ENCODE measurements at places on chromosomes 7 and 10.

DNA sequence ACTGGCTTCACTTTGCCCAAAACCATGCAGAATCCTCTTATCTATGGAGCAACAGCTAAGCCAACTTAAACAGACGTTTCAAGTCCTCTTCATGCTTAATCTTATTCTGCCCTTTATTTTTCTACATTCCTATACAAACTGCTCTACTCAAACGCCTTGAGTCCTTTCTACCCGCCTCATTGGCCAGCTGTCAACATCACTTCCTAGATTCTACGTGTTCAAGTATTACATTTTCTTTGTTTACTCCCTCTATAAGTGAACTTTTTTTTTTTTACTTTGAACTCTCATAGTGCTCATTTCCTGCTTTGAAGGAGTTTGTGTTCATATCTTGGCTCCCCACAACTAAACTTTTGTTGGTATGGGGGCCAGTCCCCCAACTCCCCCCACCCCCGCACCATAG is 28.9 kb upstream of the SLC26A5 start:
- DNase-seq = no peak

- no peak for DNase-seq
These were observed 175.0 kb upstream of the NPY start for GRCh38 chr7:24108906-24109376.

DNA sequence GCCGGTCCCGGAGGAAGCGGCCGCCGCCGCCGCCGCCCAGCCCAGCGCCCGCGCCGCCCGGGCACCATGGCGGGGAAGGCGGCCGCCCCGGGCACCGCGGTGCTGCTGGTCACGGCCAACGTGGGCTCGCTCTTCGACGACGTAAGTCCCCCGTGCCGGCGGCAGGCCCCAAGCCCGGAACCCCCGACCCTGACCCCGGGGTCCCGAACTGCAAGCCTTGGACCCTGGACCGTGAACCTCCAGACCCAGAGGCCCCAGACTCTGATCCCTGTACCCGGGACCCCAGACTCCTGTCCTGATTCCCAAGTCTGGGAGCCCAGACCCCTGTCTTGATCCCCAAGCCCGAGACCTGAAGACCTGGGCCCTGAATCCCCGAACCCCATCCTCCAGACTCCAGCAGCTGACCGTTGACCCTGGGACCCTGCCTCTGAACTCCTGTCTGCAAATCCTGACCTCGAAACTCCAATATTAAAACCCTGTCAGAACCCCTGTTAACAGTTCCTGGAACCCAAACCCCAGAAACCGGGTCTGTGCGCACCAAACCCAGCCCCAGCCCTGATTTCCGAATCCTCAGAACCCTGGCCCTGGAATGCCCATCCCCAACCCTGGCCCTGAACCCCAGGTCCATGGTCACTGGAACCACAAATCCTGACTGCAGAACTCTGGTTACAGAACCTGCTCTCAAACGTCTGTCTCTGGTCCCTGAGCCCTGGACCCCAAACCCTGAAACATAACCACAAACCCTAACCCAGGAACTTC is 623 bp downstream of the INPP5A start:
- no peak for DNase-seq

- DNase-seq = no peak
These were observed 3.1 kb upstream of the STEAP4 start for GRCh38 chr7:88309819-88310218.

DNA sequence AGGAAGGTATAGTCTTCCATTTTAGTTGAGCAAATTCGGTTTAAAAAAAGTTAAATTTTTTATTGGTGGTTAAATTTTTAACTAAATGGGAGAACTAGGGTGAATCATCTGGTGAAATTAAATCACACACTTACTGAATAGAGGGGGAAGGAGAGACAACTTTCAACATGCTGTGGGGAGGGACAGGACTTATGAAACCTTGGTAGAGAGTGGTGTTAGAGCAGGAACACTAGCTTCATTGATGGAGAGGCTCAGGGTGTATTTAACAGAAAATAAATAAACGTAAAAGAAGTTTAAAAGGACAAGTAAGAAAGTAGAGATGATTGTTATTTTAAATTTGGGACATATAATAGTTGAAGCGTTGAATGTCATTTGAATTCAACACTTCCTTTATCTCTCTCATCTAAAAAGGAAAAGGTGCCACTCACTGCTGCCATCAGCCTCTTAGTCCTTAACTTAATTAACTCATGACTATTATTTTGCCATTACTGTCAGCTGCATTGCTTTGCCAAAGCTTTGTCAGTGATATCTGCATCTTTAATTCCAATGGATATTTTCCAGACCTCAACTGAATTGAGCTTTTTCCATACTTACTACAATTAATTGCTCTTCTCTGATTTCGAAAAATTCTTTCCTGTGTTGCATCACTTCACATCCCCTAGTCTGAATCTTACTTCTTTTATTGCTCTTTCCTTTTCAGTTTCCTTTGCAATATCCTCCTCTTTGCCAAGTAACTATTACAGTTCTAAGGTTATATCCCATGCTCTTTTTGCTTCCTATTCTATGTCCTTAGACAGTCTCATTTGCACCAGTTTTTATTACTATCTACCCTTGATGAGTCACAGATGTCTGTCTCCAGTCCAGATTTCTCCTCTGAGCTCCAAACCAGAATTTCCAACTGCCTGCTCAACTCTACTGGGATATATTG is 71.7 kb downstream of the GNAT3 start:
- DNase-seq = peak; percentile 58

- DNase-seq = no peak
These were observed 112.4 kb upstream of the ADO start for GRCh38 chr10:62692085-62692484.

- no peak for DNase-seq
These were observed 252.8 kb upstream of the LRRTM3 start for GRCh38 chr10:66673071-66673470.

DNA sequence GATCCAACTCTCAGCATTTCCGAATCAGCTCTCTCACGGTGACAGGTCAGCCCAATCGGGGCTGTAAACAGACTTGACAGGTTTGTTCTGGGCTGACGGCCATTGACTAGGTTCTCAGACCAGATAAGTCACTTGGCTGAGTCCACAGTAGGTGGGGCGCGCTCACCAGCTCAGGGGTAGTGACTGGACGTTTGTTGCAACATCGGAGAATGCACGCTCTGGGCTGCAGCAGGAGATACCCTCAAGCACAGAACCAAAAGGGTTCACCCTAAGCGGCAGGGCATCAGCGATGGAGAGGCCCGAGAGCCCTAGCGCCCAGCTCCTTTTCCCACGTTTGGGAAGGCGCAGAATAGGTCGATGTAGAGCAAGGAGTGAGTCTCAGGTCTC is 1.8 kb downstream of the KLLN start:
- peak; percentile 84 for DNase-seq

DNA sequence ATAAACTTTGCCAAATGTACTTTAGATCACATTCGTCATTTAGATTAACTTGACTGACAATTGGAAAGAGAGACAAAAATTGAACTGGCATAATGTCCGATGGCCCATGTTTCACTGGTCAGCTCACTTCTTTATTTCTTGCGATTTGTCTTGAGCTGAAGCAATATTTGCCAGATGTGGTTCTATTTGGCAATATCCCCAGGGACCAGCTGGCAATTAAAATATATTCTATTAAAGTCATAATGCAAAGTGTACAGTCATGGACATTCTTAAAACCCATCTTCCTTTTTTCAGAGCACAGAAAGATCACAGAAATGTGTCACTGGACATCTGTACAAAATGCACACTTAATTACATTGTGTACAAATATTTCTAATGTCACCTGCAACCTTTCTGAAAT is 26.3 kb downstream of the NEBL start:
- no peak for DNase-seq

DNA sequence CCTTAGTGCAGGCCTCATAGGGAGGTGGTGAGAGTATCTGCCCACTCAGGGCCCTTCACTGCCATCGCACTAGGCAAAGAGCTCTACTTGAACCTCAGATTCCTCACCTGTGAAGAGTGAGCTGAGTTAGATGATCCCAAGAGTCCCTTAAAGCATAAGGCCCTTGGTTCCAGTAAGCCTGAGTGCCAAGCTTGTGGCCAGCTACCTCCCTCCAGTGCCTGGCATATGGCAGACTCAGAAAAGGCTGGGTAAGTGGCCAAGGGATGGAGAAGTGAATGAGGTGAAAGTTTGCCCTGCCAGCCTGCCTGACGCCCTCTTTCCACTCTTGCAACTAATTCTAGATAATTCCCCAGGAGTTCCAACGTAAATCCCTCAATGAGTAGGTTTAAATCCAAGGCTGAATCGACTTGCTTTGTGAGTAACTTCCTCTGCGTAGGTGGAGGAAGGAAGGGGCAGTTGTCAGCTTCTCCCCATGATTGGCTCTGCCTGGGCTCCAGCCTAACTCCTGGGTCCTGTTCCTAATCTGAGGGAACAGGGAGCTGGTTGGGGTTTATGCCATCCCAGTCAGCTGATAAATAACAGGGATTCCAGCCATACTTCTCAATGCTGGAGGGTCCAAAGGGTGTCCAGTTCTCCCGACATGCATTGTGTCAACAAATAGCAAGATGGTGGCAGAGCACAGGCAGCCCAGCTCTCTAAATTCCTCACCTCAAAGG is 14.2 kb downstream of the DUSP5 start:
- DNase-seq = no peak

GRCh38 chr7:33719059-33719581 is 186.2 kb upstream of the BMPER start:
- DNase-seq = no peak

DNA sequence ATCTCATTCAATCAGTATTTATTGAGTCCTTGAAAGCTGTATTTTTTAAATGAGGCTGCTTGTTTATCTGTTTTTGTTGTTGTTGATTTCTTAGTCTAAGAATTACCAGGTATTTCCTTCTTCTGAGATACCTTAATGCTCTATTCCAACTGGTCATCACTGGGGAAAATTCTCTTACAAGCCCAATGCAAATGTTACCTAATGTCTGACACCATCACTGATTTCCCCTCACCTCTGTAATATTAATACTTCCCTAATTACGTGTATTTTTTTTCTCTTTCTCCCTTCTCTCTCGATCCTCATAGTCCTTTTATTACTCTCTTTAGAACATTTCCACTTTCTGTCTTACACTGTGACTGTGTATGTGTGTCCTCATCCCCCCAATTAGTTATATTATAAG is 13.9 kb downstream of the HDAC9 start:
- no peak for DNase-seq

GRCh38 chr10:17607603-17608332 is 9.4 kb downstream of the HACD1 start:
- DNase-seq = peak; percentile 73

DNA sequence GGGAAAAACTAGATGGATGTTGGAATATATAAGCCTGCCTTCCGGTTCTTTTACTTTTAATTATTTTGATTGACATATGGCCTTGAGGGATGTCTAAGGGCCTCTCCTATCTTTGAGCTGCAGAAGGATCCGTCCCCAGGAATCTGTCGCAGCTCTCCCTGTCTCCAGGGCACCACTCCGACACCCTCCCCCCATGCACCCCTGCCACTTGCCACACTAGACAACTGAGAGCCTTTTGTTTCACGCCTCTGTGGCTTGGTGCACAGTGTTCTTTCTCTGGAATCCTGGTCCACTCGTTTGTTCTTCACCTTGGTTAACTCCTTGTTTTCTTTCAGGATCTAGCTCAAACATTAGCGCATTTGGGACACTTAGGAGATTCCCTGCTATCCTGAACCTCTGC is 124.1 kb upstream of the EFCAB10 start:
- DNase-seq = no peak

DNA sequence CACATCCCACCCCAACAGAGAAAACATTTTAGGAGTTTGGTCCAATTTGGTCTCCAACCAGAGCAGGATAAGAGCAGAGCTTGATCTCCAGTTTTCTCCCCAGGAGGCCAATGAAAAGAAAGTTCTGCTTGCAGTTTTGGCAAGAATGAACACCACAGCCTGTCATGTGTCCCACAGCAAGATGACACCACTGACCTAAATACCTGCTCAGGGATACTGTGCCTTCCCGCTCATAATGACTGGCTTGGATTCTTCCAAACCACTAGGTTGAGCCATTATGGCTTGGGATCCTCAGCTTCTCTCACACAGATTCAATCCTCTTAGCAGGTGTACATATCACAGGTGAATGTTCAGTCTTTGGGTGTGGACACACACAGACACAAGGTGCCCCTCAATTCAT is 53.3 kb downstream of the C10orf90 start:
- no peak for DNase-seq

- DNase-seq = no peak
These were observed 18.7 kb upstream of the ACHE start for GRCh38 chr7:100914208-100914878.

DNA sequence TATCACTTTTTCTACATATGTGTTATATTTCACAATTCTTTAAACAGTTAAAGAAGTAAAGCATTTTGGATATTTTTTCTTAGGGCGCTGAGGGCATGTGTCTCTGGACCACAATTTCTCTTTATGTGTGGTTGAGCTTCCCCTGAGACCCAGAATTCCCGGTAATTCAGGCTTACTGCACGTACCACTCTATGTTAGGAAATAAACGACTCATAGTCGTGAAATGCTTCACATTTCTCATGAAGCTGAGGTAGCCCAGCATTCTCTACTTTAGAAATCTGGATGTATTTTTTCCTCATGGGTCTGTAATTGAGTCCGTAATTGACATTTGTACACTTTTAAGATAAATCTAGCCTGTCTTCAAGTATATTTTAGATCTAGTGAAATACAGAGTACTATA is 170.6 kb downstream of the FZD1 start:
- no peak for DNase-seq

DNA sequence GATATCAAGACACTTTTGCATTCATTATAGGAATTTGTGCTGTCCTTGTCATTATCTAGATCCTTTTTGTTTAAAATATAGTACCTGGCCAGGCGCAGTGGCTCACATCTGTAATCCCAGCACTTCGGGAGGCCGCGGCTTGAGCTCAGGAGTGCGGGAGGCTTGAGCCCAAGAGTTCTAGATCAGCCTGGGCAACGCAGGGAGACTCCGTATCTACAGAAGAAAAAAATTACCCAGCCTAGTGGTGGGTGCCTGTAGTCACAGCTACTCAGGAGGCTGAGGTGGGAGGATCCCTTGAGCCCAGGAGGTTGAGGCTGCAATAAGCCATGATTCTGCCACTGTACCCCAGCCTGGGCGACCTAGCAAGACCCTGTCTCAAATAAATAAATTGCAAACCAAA is 621 bp upstream of the MORN4 start:
- DNase-seq = no peak

DNA sequence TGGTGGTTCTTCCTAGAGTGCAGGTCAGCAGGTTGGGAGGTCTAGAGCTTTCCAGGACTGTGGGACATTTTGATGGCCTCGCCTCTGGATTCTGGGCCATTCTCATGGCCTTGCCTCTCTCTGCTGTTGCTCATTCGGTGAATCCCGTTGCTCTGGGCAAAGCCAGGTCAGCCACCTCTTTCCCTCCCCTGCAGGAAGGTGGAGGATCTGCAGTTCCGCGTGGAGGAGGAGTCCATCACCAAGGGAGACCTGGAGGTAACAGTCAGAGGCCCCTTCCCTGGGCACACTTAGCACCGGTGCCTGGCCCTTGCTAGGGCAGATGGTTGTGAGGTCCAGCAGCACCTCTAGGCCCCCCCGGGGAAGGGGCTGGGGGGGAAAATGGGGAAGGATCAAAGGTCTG is 74.9 kb downstream of the CLIP2 start:
- DNase-seq = no peak

GRCh38 chr7:138070908-138071307 is 5.4 kb upstream of the AKR1D1 start:
- no peak for DNase-seq
